ENCODE measurements at places on chromosomes 1 and 21.

DNA sequence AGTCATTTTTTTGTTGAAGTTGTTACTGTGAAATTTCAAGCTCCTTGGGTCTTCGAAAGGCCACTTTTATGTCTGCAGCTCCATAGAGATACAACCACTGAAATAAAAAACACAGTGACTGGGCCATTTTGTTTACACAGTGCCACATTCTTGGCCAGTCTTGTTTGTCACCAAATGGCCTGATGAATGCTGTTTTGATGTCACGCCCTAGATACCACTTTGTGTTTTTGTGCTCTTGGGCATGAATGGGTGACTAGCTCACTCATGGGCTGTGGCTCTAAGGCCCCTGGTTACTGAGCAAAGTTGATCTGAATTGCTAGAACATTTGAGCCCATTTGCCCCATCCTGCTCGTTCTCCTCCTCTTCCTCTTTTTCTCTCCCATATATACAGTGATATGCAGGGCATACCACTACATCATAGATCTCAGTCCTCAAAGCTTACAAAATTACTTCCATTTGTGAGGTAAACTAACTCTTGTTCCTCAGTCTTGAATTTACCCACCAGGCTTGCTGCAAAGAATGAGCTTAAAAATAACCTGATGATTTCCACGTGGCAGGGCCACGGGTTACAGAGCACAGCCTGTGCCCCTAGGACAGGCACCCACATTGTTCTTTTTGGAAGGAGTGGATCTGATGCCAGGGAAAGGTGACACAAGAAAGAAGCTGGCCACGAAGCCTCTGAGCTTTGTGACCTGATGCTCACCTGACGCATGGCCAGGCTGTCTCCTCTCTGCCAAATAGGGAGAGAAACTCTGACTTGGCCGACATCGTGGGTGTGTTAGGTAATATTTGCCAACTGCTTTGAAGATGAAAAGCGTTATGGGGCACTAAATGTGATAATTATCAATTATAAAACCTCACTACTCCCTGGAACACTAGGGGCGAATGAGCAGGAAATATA, 92.4 kb downstream of the RUNX1 start:
- DNase-seq: no peak

DNA sequence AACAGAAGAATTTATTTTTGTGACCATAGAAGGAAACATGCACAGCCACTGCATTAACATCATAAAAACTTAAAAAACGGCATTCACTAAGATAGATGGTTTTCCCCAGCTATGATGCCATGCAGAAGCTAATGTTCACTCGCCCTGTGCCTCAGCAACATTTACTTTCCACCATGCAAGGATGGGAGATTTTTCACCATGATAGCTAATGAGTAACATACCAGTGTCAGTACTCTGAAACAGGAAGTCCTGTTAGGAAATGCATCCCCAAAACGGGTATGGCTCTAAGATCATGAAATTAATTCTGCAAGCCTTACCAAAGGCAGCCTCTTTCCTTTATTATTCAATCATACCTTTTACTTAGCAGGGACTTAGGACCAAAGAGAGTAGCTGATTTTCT, 17.5 kb upstream of the VAMP3 start:
- DNase-seq: no peak

- DNase-seq: no peak
These were observed 36.6 kb downstream of the RGL1 start for GRCh38 chr1:183841550-183841949.

- no peak for DNase-seq
These were observed 60.5 kb upstream of the HP1BP3 start for GRCh38 chr1:20847611-20848080.

GRCh38 chr1:29117381-29117780, 6.3 kb downstream of the TMEM200B start:
- DNase-seq: no peak
